ENCODE measurements at places on chromosomes 3 and 15.

GRCh38 chr3:48989126-48989795 lies 780 bp upstream of the P4HTM start:
- DNase-seq: no peak

DNA sequence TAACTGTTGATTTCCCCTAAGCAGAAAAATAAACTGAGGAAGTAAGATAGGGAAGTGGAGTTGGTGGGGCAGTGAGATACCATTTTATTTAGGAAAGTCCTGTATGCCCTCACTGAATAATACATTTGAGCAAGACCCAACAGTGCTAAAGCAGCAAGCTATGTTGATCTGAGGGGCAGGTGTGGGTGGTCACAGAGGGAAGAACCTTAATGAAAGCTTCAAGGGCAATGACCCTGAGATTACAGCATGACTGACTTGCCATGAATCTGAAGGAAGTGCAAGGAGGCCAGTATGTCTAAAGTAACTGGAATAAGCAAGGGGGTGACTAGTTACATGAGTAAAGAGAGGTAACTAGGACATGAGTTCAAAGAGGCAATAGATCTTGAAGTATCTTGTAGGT lies 159.5 kb downstream of the CD47 start:
- no peak for DNase-seq

GRCh38 chr3:140463355-140463754 lies 214.5 kb upstream of the TRIM42 start:
- no peak for DNase-seq

DNA sequence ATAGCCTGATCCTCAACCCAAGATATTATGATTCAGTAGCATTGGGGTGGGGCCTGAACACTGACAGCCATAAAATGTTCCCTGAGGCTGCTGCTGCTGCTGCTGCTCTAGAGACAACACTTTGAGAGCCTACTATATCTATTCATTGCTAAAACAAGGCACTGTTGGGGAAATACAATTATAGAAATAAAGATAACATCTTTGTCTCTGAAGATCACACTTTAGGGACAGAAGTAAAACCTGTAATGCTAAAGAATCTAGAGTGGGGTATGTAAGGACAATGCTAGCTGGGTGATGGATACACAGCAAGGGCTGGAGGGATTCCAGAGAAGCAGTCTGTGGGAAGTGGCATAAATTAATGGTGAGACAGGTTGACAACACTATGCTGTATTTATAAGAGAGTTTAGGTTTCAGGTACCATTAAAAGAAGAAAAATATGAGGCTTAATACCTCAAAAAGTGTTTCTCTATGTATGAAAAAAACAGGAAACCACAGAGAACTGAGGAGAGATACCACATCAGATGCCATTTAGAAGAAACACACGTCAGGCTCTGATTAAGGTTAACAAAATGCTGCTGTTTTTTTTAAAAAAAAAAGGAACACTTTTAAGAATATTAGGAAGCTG lies 115.9 kb downstream of the CBLB start:
- DNase-seq: no peak

DNA sequence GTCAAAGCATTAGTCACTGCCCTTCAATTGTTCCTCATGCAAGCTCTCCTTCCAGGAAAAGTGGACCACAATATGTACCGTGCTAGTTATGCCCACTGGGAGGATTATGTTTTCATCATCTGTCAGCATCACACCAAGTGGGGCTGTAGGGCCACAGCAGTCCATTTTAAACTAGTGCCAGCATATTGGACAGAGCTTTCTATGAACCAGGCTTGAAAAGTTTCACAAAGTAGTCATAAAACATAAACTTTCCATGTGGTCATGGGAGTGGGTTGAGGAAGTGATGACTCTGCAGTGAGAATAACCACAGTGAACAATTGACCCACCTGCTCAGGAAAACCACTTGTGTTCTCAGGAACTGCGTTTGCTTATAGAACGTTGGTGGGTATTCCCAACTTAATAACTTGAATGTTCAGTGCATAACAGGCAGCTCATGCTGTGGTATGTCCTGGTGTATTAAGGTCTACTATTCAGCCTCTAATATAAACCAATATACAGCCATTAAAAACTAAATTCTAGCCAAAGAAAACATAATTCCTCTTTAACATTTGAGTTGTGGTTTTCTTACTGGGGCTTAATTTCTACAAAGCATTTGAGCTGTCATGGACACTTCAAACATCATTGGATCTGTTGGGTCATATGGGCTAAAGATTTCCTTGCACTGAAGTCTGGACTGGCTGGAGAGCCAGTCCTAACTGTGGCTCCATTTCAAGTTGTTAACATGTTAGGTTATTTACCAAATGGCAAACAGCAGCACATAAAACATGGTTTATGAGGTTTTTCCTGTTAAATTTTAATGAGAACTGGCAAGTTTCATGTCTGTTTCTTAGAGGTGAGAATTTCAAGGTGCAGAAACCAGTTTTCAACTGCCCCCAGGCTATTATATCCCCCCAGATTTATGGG lies 274.1 kb downstream of the OTOL1 start:
- peak; percentile 9 for DNase-seq

DNA sequence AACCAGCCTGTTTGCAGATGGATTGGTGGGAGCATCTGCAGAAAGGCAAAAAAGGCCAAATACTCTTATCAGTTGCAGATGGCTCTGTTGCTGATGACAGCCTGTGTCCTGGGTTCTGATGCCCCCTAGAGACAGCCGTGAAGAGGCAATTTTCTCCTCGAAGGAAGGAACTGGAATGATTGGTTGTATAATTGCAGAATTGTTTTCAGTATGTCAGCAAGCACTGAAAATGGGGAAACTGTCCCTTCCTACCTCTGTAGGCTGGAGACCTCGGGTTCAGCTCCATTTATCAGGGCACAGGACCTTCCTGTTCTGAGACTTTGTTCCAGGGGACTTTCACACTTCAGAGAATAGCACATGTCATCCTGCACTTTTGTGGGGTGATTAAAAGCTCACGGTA lies 103.0 kb downstream of the PGPEP1L start:
- peak; percentile 38 for DNase-seq

DNA sequence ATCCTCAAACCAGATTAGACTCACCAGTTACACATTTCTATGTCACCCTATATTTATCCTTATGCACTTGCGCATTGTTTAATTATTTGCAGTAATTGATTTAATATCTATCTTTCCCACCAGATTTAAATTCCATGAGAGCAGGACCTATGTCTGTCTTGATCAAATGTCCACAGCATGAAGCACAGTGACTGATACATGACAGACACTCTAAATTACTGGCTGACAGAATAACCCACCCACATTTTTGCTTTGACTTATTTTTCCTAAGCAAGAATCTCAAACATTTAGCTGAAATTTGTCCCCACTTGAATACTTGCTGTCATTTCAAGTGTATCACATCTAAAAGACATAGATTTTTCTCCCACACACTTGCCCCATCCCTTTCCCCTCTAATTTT lies 7.5 kb downstream of the CD200R1 start:
- DNase-seq: no peak

DNA sequence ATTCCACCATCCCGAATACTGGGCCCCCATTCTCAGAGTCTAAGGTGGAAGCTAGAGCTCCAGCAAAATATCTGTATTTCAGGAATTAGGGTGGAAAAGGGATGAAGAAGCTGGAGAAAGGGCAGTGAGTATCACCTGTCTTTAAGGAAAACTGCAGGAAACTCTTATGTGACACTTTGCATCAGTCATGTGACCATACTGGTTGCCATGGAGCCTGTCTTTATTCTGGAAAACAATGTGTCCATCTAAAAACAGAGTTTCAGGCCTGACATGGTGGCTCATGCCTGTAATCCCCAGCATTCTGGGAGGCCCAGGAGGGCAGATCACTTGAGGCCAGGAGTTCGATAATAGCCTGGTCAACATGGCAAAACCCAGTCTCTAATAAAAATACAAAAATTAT lies 52.9 kb upstream of the FSIP1 start:
- DNase-seq: no peak

DNA sequence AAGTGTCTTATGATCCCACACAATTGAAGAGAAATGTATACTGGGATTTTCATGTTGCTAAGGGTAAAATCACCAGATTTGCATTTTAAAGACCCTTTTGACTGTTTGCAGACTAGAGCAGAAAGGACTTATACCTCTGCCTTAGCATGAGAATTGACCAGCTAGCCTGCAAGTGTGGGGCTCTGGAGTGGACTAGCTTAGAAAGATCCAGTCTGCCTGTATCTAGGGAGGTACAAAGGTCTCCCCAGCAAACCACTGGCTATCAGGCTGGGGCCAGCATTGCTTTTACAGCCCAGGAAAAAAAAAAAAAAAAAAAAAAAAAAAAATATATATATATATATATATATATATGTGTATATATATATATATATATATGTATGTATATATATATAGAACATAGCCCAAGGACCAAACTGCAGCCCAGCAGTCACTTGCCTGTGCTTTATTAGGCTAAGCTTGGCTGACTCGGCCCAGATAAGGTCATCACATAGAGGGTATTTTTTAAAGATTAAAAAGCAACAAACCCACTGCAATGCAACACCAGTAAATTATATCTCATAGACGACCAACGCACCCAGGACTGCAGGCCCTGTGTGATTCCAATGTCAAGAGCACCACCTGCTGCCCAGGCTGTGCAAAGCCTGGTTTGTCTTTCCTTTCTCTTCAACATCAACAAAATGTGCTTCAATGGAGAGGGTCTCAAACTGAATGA lies 63.7 kb downstream of the DCLK3 start:
- DNase-seq: peak; percentile 34

- DNase-seq: no peak
Measured at GRCh38 chr3:172397716-172398405, 50.4 kb downstream of the GHSR start.

- no peak for DNase-seq
Measured at GRCh38 chr3:150828261-150828660, 65.3 kb upstream of the SIAH2 start.

DNA sequence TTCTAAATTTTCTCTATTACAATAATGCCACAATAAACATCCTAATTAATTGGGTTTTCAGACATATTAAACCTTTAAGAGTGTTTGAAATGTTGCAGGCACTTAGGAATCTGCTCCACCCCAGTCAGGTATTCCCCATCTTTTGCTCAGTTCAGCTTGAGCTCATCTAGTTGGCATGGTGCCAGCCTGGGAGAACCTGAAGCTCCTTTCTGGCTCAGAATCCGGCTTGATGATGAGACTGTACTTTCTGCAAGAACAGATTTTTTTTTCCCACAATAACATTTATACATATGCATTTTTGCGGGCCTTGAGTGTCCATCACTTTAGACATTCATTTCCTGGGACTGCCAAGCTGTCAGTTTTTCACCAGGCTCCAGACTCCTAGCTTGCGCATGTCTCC lies 7.7 kb upstream of the OXSR1 start:
- no peak for DNase-seq

GRCh38 chr15:75662823-75663519 lies 15.3 kb downstream of the SNX33 start:
- peak; percentile 42 for DNase-seq

DNA sequence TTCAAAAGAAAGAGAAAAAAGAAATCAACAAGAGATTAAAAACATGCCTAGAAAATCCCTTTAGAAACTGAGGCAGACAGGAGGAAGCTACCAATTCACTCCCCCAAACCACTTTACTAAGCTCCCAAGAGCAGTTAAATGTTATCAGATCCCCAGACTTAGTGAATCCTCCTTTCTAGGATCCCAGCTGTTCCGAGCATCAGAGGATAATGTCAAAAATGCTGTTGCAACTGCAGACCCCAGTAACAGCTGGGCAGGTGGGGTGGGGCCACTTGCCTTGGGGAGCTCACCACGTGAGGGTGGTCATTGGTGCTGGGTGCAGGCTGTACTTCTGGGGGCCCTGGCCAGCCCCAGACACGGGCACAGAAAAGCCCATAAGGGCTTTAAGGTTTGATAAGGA lies 9.1 kb downstream of the POMGNT2 start:
- DNase-seq: no peak

DNA sequence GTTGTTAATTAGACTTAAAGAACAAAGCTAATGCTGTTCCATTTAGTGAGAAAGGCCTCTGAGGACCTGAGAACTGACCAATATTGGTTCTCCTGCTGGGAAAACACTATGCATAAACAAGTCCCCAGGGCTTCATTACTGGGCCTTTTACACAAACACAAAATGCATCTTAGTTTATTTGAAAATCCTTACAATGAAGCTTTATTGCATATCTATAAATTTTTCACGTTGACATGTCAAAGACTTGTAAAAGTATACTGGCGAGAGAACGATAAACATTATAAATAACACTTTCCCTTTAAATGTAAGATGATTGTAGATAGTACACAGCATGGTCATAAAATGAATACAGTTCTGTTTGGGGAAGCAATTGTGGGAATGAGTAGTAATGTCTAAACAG lies 151.7 kb downstream of the ROBO2 start:
- no peak for DNase-seq

DNA sequence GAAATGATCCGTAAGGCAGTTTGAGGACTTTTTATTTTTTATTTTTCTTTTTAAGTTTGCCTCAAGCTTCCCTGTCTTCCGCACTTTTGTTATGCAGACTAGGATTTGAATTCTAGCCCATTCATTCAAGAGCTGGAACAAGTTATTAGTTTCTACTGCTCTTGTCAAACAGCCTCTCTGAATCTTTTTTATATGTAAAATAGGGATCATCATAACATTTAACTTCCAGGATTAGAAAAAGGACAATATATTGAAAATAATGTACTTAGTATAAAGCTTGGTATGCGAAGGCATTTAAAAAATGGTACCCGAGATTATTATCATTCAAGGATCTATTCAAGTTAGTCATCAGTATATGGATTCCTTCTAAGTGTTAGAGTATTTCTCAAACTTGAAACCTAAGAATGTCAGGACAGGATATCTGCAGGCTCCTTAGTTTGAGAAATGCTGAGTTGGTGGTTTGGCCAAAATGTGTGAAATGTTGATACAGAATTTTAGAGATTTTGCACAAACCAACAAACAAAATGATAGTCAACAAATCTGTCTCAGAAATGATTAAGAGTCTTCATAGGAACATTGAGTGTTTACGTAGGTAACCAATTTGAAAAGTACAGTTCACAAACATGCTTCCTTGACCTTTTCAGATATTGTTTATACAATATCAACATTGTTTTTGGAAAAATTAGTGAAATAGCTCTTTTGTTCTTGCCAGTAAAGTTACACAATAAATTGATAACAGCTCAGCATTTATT lies 40.5 kb upstream of the IGSF10 start:
- DNase-seq: no peak

DNA sequence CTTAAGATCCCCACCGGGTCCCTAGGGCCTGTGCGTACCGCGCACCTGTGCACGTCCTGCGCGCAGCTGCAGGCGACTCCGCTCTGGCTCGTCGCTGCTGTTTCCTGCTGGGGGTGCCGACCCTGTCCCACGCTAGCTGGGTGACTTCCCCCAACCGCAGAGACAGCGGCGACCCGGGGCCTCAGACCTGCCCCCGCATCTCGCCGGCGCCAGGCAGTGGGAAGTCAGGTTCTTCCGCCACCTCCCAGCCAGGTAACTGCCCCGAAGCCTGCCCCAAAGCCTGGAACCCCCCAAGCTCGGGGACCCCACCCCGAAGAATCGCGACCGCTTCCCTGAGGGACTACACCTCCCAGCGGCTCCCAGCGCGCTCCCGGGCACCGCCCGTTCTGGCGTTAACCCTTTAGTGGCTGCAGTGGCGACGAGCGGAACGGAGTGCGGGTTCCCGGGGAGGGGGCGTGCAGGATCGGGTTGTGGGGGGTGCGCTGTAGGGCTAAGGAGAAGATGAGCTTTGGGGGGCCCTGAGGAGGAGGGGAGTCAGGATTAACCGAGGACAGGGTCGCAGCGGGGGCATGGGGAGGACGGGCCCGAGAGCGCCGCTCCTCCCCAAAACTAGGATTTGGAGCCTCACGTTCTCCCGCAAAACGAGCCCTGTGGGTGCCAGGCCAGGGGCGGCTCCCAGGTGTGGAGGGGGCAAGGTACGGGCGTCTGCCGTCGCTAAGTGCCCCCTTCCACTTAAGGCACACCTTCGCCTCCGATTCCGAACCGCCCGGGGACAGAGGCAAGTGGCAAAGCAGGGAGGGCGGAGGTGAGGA lies 589 bp downstream of the NEIL1 start:
- peak; percentile 35 for DNase-seq

All from SHP77 (cell line).